ENCODE measurements at places on chromosomes 11 and 22.
A peak's percentile ranks its signal among the peaks of the same experiment; 100 is the strongest.

DNA sequence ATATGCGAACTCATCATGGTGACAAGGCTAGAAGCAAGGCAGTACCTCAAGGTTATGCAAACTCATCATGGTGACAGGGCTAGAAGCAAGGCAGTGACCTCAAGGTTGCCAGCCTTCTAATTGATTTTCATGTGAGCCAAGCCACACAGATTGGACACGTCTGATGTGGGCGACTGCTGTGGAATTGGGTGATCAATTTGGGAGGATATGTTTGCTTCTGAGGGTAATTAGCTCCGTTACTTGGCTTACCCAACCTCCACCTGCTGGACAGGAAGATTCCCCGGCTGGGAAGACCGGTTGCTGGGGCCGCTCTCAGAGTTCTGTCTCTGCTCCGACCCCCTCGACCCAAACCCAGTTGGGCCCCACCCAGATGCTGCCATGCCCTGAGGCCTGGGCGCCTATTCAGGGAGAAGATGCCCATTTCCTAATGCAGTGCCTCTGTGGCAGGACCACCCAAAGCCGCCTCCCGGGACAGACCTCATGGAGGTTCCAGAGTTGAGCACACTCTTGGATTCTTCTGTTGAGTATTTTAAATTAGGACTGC is 69.9 kb upstream of the SHANK2 start:
- DNase-seq: no peak

GRCh38 chr11:78256962-78257361 is 68.2 kb downstream of the USP35 start:
- DNase-seq: peak; percentile 70

DNA sequence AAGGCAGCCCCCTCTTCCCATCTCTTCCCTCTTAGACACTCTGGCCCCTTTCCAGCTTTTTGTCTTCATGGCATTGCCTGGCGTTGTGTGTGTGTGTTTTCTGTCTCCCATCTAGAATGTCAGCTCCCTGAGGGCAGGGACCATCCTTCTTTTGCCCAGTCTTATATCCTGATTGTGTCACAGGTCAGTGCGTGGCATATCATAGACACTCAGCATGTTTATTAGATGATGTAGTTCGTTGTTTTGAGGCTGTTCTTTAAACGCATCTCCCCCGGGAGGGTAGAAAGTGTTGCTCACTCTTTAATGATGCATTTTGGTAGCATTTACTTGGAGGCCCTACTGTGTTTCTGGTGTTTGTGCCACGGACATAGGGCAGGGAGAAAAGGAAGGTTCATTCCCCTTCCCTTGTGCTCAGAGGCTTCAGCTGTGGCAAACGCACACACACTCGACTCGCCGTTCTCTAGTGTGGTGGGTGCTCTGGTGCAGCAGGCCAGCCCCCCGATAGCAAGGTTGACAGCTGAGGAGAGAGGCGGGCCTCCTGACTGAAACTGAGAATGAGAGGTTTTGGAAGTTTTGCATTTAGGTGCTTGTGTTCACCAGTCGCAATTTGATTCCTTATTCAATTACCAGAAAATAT is 60.2 kb downstream of the TNRC6B start:
- DNase-seq: no peak

DNA sequence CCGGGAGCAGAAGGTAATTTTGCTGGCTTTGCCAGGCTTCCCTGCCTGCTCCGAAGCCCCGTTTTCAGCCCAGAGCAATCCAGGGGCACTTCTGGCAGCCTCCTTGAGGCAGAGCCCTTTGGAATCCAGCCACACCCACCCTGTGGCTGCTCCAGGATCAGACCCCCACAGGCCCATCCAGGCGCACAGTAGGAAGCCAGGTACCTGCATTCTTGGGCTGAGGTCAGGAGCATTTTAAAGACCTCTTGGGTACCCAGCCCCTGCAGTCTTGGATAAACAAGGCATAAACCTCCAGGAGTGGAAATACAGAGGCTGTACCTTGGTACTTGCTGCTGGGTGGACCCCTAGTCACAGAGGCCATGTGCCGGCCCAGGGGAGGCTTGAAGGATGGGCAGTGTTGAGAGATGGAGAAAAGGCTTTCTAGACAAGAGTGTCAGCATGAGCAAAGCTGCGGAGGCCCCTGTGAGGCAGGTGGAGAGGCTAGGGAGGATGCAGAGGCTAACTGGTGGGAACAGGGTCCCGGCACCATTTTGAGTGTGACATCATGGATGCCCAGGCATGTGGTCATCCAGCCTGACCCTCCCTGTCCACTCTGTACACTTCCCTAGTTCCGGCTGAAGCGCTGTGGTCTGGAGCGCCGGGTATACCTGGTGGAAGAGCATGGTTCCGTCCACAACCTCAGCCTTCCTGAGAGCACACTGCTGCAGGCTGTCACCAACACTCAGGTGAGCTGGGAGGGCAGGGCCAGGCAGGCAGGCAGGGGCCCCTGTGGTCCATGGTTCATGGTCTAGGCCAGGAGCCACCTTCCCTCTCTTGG is 3.9 kb downstream of the MUS81 start:
- DNase-seq: no peak

DNA sequence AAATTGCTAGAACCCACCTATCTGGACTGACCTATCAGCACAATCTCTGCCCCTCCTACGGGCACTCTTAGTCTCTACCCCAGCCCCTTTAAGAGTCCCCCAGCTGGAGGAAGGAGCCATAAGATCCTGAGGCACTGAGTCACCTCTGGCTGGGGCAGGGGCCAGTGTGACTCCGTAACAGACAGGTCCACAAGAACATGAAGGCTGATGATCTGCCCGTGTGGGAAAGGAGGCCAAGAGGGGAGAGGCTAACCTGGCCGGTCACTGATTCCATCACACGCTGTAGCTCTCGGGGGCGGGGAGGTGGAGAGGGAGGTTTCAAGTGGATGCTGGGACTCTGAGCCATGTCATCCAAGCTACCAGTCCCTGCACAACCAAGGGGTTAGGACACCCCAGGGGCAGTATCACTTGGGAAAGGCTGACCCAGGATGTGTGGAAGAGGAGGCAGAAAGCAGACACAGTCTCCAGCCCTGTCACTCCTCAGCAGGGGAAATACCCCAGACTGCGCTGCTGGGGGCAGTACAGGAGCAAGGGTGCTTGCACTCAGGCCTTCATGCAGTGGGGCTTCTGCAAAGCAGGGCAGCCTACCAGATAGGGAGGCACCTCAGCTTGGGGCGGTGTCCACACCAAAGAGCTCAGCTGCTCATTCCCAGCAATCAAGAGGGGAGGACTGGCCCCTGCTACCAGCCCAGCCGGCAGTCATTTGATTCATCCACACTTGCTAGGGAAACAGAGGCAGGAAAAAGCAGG is 22.3 kb downstream of the ARHGAP1 start:
- DNase-seq: no peak

- DNase-seq: no peak
Observed at GRCh38 chr22:25563761-25564319, 635 bp upstream of the GRK3 start.

- peak; percentile 74 for DNase-seq
Observed at GRCh38 chr11:7965386-7965785, at the start of gene NLRP10. NLRP10 (minus strand) TSS chr11:7965447; CDS start chr11:7963495, 1,952 bp downstream.

GRCh38 chr11:113817162-113817561 is 37.6 kb downstream of the CLDN25 start:
- peak; percentile 1 for DNase-seq

GRCh38 chr11:61110255-61111049 is 8.2 kb downstream of the CD5 start:
- DNase-seq: no peak

- no peak for DNase-seq
Observed at GRCh38 chr11:62851807-62852522, 12.6 kb upstream of the WDR74 start.

DNA sequence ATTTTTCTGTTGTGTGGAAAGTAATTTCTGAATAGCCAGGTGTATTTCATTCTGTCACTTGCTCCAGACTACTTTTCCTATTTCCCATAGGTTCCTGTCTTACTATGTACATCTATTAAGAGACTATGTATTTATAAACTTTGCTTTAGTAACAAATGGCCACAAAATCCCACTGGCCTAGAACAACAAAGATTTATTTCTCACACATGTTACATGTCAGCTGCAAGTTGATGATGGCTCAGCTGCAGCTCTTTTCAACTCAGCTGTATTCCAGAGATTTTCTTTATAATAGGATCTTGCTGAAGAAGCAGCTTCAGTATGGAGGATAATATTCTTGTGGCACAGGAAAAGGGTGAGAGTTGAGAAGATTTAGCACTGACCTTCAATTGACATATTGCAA is 539.6 kb upstream of the LRRC4C start:
- DNase-seq: no peak

- no peak for DNase-seq
Observed at GRCh38 chr11:59770319-59770718, 15.1 kb downstream of the STX3 start.

DNA sequence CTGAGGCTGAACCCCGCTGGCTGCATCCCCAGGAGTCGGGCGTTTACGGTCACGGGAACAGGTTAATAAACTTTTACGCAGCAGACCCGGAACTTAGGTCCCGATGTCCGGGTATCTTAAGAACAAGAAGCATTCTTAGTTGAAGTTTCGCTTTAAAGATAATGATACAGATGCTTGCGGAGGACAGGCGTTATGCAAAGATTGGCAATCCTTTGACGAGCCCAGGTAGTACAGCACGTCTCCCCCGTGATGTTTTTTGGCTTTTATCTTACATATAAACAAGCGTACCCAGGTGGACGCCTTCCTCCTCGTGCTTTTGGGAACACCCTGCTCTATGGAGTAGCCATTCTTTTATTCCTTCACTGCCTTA is 871 bp upstream of the TOLLIP start:
- DNase-seq: no peak

DNA sequence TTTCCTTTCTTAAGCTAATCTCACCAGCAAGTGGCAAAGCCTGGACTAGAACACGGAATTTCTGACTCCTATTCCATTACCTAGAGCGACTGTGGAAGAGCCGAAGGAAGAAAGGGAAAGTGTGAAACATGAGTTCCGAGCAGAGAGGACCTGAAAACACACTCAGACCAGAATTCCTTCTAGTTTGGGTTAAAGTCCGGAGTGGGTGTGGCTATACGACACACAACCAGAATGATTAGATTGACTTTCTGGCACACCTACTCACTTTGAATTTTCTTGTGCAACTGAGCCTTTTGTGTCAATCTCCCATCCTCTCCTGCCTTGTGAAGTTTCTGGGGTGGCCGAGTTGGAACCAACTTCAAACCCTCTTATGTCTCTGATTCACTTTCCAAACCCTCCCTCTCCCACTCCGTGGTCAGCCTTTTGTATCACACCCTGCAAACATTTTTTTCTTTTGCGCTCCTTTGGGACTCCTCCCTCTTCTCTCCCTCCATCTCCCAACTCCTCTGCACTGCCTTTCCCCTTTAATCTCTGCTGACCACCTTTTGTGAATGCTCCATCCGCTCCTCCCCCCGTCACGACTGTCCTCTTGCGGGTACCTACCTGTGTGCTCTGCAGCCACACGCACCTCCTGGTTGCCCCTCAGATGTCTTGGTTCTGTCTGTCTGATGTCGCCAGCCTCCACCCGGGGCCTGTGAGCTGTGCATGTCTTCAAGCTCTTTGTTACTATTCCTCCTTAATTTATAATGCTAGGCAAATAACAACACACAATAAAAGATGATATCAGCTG is 86.3 kb upstream of the BLID start:
- peak; percentile 87 for DNase-seq

GRCh38 chr11:44356351-44356750 is 46.4 kb upstream of the ALX4 start:
- no peak for DNase-seq

GRCh38 chr11:102202972-102203371 is 92.7 kb downstream of the YAP1 start:
- no peak for DNase-seq

- DNase-seq: no peak
Observed at GRCh38 chr11:73386016-73386415, 9.8 kb downstream of the RELT start.

- DNase-seq: no peak
Observed at GRCh38 chr22:29012101-29012433, 49.6 kb downstream of the C22orf31 start.

- DNase-seq: no peak
Observed at GRCh38 chr22:22786301-22787115, 101.1 kb upstream of the IGLL5 start.

DNA sequence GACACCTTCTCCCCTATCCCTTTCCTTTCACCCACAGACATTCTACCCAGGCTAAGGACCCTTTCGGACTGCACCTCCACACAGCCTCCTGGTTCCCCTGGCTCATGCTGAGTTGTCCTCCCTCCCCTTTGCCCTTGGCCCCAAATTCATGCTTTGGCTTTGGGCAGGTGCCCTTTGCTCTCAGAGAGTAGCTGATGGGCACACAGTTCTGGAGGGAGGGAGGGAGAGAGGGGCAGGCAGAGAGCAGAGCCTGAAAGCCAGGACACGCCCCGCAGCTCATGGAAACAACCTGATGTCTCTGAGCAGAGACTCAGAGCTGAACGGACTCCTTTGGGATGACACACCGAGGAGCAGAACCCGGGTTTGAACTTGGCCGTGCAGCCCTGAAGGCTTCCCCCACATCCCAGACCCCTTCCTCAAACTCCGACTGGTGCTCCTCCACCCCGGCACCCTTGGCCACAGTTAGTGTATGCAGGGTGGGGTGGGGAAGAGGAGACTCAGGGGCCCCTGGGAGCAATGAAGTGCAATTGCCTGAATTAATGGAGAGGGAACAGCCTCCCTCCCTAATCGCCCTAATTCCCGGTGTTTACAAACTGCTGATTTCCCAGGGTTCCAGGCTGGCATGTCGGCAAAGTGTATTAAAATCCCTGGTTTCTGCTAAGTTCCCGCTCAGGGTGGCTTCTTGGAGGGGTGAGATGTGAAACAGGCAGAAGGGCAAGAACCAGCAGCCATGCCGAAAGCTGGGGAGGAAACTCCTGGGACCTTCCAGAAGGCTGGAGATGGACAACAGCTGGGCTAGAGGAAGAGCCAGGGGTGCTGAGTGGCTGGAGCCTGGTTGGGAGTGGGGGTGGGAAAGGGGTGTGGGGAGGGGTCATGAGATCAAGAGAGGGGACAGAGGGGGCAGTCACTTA is 71.2 kb upstream of the SHISAL1 start:
- DNase-seq: no peak

GRCh38 chr11:35245056-35245455 is 106.1 kb downstream of the CD44 start:
- no peak for DNase-seq

- no peak for DNase-seq
Observed at GRCh38 chr22:35051791-35052190, 14.2 kb upstream of the ISX start.

- DNase-seq: no peak
Observed at GRCh38 chr11:29280452-29280851, 736.4 kb downstream of the KCNA4 start.

DNA sequence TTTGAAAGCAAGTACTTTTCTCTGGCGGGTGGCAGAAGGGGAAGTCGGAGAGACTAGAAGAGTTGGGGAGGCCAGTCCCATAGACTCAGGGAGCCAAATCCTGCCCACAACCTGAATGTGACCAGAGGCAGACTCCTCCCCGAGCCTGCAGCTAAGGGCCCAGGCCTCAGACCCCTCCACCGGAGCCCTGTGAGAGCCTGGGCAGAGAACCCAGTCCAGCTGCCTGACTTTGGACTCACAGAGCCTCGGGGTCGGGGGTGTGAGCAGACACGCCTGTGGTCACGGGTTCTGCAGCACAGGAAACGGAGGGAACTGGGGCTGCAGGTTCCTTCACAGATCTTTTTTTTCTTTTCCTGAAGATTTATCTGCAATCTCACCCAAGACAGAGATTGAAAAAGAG is 312.3 kb downstream of the CTTN start:
- DNase-seq: no peak

Data from fibroblast of skin of right quadriceps (primary cell).